SIG-M5 (cell line): ENCODE measurements at places on chromosomes 4 and X.

DNA sequence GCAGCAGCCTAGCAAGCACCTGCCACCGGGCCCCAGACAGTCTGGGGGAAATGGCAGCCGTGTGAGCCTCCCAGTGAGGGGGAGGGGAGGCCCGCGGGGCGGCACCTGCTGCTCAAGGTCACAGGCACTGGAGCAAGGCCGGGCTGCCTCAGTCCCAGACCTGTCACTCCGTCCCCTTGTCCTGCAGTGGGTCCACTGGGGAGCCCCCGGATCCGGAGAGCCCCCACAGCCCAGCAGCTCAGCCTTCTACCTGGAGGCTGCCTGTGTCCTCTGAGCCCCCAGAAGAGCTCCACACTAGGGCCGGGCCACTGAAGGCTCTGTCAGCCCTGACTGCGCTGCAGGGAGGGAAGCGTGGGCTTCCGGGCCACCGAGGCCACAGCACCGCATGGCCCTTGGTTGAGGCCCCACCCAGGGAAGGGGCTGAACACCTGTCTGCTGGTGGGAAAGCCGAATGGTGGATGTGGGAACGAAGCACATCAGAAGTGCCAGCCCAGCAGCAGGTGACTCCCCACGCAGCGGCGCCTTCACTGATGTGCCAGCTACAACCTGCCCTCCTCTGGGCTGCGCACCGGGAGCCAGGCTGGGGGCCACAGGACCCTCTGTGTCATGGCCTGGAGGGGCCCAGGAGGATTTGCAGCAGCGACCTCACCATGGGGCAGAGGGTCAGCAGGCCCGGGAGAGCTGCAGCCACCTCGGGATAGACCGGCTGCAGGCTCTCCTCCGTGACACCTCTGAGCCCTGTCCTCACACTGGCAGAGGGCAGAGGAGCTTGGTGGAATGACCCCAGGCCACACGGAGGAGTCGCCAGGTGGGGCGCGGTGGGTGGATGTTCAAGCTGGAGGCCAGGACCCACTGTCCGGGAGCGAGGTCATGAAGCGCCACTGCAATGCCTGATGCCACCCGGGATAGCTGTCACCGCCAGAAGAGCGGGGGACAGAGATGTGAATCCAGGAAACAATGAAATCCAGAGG is 35.0 kb upstream of the MXD4 start:
- no peak for DNase-seq

GRCh38 chrX:109350051-109350450 is 131.8 kb downstream of the GUCY2F start:
- DNase-seq: no peak

DNA sequence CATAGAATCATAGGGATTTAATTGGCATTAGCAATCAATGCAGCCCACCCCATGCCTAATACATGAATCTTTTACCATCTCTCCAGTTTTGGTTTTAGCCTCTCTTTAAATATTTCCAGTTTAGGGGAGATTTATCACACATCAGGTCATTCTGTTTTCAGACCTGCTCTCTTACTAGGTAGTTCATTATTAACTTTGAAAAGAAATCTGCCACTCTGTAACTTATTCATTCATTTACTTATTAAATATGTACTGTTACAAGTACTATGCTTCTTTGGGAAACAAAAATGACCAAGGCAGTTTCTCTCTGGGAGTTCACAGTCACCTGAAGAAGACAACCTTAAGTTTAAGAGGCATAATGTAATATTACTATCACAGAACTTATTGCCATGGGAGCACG is 62.1 kb downstream of the USO1 start:
- no peak for DNase-seq

DNA sequence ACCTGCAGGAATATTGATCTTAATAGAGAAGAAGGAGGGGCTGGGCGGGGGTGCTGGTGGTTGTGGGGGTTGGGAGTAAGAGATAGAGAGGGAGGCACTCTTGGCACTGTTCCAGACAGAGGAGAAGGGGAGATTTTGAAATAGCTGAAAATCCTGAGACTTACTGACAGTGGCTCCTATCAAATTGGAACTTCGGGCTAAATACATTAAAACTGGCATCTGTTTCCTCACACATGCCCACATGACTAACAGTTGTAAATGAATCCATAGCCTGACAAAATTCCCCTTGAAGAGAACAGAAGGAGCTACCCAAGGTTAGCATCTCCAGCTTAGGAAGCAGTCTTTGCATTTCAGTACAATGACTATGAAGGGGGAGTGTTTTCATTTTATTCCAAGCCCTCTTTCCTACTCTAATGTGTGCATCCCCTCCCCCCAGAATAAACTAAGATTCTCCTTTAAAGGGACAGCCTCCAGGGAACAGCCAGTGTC is 1.4 kb downstream of the DCX start:
- no peak for DNase-seq

GRCh38 chr4:103934178-103934789 is 214.5 kb upstream of the TACR3 start:
- no peak for DNase-seq

- no peak for DNase-seq
Observed at GRCh38 chrX:131812847-131813825, 210.0 kb upstream of the STK26 start.

- no peak for DNase-seq
Observed at GRCh38 chr4:54005475-54005874, 58.9 kb downstream of the CHIC2 start.

- DNase-seq: no peak
Observed at GRCh38 chr4:143538979-143539669, 25.6 kb downstream of the SMARCA5 start.

DNA sequence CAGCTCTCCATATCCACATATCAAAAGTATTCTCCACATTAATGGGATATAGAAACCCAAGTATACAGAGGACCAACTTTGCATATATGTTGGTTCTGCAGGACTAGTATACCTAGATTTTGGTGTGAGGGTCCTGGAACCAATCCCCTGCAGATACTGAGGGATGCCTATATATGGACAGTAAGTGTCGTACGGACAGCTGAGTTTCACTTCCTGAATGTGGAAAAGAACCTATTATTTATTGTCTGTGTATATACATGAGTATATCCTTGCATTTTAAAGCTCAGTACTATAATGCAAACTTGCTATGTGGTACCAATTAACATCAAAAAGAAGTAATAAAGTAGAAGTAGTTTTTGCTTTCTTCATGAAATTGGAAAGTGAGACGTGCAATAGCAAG is 101.9 kb downstream of the FBXW7 start:
- no peak for DNase-seq

- DNase-seq: no peak
Observed at GRCh38 chrX:2723286-2723879, 28.5 kb upstream of the XG start.

- DNase-seq: no peak
Observed at GRCh38 chr4:188975271-188975670, 836.0 kb downstream of the TRIML1 start.

DNA sequence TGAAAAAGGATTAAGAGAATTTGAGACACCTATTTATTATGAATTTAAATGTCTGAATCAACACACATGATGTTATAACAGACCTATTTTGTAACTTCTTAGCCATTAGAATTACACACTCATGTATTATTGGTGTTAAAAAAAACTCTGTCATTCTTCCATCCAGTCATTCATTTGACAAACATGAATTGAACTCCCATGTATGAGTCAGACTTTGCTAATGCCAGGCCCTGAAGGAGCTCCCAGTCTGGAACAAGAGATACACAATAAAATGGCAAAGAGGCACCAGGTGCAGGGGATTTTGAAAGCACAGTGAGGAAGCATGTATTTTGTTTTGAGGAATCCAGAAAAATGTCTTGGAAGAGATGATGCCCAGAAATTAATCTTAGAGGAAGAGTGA is 87.7 kb upstream of the EFHC2 start:
- no peak for DNase-seq

DNA sequence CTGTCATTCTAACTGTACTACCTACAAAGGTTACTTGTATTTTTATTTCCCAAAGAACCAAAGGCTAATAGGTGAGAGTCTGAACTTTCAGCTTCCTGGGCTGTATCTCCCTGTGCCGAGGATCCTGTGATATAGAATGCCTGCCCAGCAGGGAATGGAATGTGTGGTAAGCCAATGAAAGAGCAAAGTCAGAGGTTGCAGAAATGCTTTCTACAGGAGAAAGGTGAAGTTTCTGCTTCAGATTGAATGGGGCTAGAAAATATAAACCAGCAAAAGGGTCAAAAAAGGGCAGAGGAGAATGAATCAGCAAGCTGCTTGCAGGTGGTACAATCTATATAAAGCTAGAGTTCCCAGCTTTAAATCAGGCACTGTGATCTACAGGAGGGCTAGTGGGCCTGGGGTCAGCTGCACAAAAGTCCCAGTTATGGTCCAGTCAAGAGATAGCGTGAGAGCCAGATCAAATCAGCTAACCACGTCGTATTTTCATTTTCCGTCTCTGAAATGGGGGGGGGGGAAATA is 146.1 kb downstream of the DCTD start:
- DNase-seq: no peak

GRCh38 chrX:22520128-22520828 is 247.6 kb downstream of the CBLL2 start:
- no peak for DNase-seq

DNA sequence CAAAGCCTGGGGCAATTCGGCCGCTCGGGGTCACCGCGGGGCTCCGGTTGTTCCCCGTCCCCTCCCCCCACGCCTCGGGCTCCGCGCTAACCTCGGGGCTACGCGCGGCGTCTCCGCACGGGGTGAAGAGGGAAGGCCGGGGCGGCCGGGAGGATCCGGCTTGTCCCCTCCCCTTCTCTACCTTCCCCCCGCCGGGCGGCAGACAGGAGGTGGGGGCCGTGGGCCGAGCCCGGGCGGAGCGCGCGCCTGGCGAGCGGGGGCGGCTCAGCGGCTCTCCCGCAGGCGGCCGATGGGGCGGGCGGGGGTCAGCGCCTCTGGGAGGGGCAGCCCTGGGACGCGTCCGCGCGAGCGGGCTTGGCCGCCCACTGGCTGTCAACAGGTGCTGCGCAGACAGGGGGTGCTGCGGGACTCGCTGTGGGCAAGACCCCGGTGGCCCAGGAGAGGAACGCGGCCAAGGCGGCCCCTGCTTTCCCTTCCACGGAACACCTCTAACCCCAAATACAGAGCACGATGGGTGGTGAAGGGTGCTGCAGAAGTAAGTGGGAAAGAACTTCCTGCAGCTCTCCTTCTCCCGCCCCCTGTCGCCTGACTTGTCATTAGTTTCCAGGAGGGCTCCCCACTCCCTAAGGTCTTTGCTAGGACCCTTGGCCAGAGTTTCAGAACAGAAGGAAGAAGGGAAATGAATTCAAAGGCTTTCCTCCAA is at the start of gene PDGFC:
TSS of gene PDGFC (minus strand) at position 124 of the 703 bp plus-strand sequence. CDS start 896 bp downstream, outside the sequence.
- no peak for DNase-seq

- DNase-seq: no peak
Observed at GRCh38 chrX:71545364-71545763, 12.5 kb downstream of the OGT start.

DNA sequence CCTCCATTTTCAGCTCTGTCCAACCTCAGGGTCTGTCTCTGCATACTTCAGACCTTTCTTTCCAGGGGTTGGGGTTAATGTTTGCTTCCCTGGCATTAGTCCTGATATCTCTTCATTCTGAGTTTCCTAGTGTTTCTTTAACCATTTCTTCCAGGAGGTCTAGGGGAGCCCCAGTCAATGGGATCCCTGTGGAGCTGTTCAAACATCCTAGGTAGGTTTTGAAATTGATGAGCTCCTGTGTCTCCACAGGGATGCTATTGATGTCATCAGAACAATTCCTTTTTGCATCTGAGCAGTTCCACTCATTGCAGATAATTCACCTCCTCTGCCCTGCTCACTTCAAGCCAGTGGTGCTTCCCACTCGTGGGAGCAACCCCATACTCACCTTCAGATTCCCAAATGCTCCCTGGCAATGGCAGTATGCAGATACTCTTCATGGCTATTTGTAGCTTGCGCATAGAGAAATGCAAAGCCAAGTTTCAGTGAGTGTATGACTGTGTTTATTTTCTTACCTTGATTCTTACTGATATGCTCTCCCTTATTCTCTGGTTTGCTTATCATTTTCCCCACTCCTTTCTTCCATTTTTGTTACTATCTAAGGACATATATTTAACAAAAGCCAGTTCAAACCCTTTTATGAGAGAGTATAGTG is 33.7 kb upstream of the LIMCH1 start:
- no peak for DNase-seq

GRCh38 chrX:153608376-153608775 is 9.4 kb upstream of the CCNQ start:
- DNase-seq: no peak

DNA sequence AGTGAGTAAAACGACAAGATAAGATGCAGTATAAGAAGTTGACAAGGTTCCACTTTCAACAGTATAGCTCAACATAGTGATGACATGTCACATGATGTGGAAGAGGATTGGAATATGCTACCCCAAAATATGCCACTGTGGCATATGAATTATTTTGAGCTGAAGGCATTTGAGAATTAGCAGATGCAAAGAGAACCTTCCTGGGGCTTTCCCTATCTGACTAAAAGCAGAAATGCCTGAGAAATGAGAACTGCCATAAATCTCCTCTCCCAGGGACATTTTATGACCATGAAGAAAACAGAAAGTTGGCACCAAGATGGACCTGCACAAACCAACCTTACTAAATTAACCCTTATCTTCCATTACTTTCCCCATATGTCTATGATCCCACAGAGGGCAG is 24.8 kb downstream of the CDKN2AIP start:
- no peak for DNase-seq

GRCh38 chr4:146073517-146073916 is 102.0 kb upstream of the LSM6 start:
- DNase-seq: no peak

- DNase-seq: no peak
Observed at GRCh38 chr4:132642016-132642817, 506.9 kb upstream of the PCDH10 start.

GRCh38 chr4:184148738-184149637 is 68.7 kb downstream of the ENPP6 start:
- DNase-seq: no peak

DNA sequence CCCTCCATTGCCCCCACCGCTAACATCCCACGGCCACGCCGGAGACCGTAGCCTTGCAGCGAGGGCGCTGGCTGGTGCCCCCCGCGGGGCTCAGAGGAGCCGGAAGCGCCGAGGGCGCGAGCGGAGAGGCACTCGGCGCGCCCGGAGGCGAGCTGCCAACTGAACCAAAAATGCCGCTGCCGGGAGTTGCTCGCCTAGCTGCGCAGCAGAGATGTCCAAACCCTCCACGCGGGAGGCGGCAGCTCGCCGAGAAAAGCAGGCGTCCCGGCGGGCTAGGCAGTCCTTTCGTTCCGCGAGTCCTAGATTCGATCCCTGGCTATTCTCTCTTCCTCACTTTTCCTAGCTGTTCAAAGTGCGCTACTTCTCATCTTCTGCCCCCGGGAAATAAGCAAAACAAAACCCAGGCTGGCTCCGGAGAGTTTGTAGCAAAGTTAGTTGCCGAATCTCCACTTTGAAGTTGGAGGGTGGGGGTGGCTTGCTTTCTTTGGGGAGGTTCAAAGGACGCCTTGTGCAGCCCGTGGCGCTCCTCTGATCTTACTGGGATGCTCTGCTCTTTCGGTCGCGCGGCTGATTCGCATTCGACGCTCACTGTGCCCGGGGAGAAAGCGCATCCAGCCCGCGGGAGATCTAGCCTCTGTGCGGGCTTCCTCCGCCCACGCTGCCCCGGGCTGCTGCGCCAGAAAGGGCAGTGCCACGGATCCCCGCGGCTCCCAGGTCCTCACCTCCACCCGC is 723 bp downstream of the NKX6-1 start:
- DNase-seq: no peak

GRCh38 chrX:129979207-129979920 is 3.1 kb upstream of the BCORL1 start:
- no peak for DNase-seq

- DNase-seq: no peak
Observed at GRCh38 chr4:15015170-15015569, 12.9 kb downstream of the CPEB2 start.

GRCh38 chr4:154364066-154364845 is 127.3 kb downstream of the DCHS2 start:
- DNase-seq: no peak
